T-helper 22 cell (primary cell): ENCODE measurements at places on chromosomes 1 and 21.

- DNase-seq = no peak
Observed at GRCh38 chr1:53120659-53121058, 21.8 kb downstream of the SLC1A7 start.

- DNase-seq = no peak
Observed at GRCh38 chr1:166630369-166630768, 208.9 kb upstream of the POGK start.

DNA sequence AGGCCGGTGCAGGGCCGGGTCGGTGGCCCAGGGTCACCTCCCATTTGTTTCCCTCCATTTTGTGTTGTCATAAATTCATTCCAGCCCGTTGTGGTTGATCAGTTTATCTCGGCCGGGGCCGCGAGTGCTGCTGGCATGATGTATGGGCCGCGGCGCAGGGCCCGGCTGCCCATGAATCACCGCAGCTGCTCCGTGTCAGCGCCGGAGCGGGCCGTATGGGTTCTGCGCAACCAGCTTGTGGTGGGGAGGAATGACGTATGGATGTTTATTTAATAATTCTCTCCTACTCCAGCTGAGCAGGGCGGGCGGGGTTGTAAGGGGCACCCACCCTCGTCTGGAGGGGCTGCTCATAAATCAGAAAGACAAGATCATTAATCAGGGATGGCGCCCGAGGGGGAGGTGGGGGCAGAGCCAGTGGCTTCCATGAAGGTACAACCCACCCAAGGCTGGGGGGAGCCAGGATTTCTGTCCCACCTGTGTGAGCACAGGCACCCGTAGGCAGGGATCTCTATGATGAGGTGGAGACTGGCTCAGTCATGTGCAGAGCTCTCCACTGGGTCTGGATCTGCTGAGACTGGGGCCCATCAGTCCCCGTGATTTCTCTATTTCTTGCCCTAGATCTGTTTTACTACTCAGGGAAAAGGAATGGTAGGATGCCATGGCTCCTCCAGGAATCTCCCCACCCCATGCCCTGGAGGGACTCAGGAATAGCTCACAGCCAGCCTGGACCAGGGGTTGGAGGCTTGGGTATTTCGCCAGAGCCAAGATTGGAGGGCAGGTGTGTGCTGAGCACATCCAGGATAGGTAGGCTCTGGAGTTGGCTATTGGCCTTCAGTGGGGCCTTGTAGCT, 27.8 kb downstream of the TMEM53 start:
- no peak for DNase-seq

DNA sequence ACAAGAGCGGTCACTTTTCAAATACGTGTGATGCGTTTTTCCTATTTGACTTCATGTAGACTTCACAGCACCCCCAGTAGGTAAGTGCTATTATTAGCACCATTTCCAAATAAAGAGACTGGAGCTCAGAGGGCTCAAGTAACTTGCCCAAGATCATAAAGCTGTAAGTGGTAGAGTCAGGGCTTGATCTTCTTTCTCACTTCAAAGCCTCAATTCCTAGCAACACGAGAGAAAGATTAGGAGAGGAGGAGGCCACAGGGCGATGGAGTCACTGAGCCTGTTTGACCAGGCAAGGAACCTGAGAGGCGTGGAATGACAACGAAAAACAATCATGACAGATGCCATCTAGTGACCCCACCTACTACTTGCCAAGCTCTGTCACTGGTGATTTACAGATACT, 181.0 kb downstream of the FOXD2 start:
- DNase-seq = no peak

- no peak for DNase-seq
Observed at GRCh38 chr1:19955534-19956170, 23.8 kb downstream of the PLA2G2A start.

GRCh38 chr1:88462096-88462487, 222.0 kb upstream of the PKN2 start:
- DNase-seq = no peak

DNA sequence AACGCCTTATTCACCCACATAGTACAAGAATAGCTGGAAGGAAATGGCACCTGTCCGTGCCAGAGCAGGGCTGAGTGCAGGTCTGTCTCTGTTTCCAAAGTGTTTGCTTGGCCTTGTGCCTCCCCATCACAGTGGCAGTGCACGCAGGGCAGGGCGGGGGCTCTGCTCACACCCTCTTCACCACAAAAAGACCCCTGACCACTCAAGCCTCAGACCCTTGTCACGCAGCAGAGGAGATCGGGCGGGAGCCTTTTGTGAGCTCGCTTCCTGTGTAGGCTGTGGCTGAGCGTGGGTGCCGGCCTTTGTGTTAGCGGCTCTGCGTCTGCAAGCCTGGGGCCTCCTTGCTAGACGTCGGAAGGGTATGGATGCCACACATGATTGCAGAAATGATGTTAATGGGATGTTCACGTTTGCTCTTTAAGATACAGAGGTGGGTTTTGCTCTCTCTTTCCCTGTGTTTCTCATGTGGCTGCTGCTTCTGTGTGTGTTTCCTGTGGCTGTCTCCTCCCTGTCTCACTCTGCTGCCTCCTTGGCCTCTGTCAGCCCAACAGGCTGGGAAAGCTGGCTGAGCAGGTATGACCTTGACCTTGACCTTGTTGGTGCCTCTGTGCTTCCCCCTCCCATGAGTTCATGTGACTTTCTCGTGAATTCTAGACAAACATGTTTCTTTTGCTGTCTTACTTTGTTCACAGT, 45.4 kb downstream of the S100B start:
- DNase-seq = peak; percentile 17

DNA sequence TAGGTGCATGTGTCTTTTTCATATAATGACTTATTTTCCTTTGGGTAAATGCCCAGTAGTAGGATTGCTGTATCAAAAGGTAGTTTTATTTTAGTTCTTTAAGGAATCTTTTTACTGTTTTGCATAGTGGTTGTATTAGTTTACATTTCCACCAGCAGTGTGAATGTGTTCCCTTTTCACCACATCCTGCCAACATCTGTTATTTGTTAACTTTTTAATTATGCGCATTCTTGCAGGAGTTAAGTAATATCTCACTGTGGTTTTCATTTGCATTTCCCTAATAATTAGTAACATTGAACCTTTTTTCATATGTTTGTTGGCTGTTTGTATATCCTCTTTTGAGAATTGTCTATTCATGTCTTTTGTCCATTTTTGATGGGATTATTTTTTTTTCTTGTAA, 1761.9 kb downstream of the PLA2G4A start:
- no peak for DNase-seq

DNA sequence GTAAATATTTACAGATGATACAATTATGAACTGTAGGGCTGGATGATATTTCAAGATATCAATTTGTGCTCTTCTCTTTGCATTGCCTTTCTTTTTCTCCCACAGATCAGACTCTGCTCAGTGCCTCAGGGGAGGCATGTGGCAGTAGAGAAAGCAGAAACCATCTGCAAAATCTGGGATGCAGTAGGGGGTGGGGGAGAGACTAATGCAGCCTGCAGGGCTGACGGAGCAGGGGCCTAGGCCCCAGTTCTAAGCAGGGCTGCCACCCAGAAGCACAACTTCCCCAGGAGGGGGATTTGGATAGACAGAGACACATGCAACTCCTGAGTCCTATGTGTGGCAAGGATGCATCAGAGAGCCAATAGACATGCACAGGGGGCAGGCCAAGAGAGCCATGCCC, 511.6 kb downstream of the SMYD3 start:
- no peak for DNase-seq

DNA sequence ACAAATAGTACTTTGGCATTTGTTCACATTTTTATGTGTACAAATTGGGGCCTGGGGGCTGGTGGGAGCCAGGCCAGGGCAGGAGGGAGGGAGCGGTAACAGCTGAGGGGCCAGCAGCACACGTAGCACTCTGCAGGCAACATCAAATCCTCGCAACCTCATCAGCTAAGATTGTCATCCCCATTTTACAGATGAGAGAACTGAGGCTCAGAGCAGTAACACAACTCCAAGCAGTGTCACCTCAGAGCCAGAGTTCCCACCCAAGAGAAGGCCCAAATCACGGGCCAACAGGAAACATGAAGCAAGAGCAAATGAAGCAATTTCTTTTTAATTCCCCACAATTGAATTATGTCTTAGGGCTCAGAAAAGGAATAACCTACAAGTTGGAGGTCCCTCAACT, 14.1 kb downstream of the IFFO2 start:
- DNase-seq = no peak

- DNase-seq = no peak
Observed at GRCh38 chr1:59230622-59231021, 66.3 kb upstream of the FGGY start.

GRCh38 chr1:65372557-65372956, 47.9 kb upstream of the LEPR start:
- DNase-seq = no peak

GRCh38 chr1:51551848-51552296, 32.8 kb upstream of the EPS15 start:
- no peak for DNase-seq
